ENCODE measurements at places on chromosomes 4 and X. TPM values are rescaled to one million over a fixed set of nuclear protein-coding genes. Genes with fewer than 3 reads are reported as not detected.

- no peak for DNase-seq
Measured at GRCh38 chr4:108377021-108377420, 208.3 kb upstream of the LEF1 start.

DNA sequence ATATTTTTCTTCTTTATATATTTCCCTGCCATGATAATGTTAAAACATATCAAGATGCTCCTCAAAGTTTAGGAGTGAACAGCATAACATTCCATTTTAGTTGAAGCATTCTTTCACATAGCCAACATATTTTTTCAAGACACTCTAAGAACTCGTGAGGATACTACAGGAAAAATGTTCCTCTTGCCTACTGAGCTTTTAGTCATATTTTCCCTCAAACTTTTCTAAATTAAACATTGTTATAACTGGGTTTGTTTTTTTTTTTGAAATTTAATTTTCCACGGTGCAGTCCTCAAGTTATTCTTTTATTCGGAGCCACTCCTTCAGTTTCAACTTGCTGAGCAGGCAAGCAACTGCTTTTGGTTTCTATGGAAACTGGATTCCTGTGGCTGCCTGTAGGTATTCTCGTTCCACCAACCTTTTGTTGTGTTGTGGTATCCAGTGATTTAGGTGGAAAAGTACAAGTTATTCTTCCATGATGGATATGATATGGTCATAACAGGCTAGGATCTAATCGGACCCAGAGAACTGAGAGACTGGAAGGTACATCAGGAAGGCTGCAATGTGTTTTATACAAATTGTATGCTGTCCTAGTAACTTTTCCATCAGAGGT is 248.0 kb downstream of the TRIML1 start:
- no peak for DNase-seq

Gene IL2
- 0.85 TPM for total RNA-seq

GRCh38 chr4:98101988-98102387 is 41.3 kb downstream of the STPG2 start:
- no peak for DNase-seq

- DNase-seq, result no peak
Measured at GRCh38 chrX:41118156-41118555, 32.9 kb downstream of the USP9X start.

DNA sequence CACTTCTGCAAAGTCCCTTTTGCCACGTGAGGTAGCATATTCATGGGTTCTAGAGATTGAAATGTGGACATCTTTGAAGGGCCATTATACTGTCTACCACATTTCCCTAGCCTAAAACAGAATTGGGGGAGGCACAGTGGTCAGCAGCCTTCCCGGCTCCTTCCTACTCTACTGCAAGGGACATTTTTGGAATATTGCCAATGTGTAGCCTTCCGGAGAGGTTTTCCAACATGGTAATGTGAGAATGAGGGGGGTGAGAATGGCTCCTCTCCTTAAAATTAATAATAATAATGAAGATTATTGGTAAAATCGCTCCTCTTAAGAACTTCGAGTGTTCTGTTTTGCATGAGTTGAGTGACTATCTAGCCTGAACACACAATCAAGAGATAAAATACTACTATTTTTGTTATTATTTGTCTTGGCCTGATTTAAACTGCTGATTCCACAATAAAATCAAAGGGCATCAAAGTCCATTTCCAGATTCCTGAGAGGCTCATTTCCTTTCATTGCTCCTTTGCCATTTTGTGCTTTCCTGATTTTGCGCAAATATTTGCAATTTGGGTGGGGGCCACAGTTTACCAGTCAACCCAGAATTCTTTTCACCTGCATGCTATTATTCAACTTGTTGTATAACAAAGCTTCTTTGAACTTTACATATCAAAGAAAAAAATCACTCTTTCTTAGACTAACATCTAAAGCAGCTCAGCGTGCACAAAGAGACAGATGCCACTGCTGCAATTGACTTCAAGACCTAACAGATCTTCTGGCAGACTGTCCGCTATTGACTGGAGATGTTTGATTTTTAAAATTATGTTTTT is 27.0 kb upstream of the TSPAN5 start:
- no peak for DNase-seq

GRCh38 chrX:119686087-119686691 is 6.8 kb downstream of the SEPTIN6 start:
- DNase-seq, result no peak

Gene ETDB
- total RNA-seq, result not detected

GRCh38 chr4:103482471-103482870 is 237.3 kb downstream of the TACR3 start:
- no peak for DNase-seq

DNA sequence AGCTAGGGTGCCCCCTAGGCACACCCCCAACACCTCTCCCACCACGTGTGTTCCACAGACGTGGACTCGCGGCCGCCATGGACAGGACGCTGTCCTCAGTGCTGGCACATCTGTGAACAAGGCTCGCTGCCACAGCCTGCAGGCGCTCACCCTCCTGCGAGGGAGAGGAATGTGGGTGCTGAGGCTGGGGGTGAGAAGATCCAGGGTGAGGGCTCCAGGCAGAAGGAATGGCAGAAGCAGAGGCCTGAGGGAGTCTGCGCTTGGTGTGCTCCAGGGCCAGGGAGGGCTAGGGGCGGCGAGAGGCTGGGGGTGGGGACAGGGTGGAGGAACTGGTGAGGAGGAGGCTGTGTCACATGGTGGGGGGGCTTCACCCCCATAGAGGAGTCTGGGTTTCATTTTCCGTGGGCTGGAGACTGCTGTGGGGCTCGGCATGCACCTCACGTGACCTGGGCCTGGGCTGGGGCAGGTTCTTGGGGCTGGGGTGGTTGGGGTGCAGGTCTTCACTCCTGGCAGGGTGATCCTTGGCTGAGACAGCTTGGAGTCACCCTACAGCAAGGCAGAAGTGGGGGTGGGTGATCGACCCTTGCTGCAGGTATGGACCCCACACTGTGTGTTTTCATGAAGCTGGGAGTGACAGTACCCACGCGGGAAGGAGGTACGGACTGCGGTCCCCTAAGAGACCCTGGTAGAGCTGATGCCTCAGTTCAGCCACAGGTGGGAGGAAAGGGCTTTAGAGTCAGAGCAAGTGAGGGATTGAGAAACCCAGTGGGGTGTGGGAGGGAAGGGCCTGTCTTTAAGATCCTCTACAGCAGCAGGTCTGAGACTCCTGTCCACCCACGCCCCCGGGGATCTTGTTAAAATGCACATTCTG is 103.7 kb downstream of the PSAPL1 start:
- DNase-seq, result no peak

- no peak for DNase-seq
Measured at GRCh38 chr4:15340902-15341732, 86.7 kb upstream of the C1QTNF7 start.

Gene TRAPPC2
- total RNA-seq, result 31.9 TPM

DNA sequence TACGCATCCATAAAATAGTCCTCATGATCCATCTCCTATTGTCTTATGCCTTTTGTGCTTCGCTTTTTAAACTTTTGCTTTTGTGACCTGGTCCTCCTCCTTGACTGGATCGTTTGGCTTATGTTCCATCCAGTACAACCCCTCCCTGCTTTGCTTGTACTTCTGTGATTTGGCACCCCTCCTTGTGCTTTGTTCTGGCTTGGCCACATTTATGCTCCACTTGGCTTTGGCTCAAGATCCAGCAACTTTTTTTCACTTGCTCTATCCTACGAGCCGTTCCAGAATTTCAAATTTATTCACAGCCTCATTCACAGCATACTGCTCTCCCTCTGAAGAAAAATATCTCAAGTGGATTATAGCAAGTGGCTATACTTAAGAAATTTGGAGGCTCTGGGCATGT is 28.0 kb upstream of the GLRA2 start:
- no peak for DNase-seq

- no peak for DNase-seq
Measured at GRCh38 chr4:169151671-169152070, 119.1 kb downstream of the SH3RF1 start.

GRCh38 chr4:184649971-184650855 is 675 bp downstream of the PRIMPOL start:
- no peak for DNase-seq

Gene SHROOM4
- total RNA-seq, result 0.02 TPM

GRCh38 chr4:140020457-140021361 is 133.3 kb downstream of the MAML3 start:
- no peak for DNase-seq

Gene PAGE2B
- not detected for total RNA-seq

GRCh38 chrX:46308110-46308509 is 237.1 kb downstream of the ZNF674 start:
- DNase-seq, result no peak

DNA sequence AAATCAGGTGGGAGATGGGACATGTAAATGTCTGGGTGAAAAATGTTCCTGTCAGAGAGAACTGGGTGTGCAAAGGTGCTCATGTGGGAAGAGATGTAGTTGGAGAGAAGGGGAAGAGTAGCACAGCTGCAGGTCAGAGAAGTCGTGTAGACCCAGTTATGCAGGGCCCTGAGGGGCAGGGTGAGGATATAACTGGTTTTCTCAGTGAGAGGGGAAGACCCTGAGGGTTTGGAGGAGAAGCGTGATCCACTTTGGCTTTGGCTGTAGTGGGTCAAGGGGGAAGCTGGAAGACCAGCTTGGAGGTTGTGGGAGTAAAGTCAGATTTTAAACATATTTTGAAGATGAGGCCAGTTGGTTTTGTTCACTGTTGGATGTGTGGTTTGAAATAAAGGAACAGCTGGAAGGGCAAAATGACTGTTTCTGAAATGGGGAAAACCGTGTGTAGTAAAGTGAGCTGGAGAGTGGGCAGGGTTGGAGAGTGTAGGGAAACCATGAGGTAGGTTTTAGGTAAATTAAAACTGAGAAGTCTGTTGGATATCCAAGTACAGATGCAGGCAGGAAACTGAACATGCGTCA is 44.2 kb downstream of the NAP1L5 start:
- DNase-seq, result no peak

- no peak for DNase-seq
Measured at GRCh38 chrX:138771047-138771446, 59.5 kb upstream of the FGF13 start.

DNA sequence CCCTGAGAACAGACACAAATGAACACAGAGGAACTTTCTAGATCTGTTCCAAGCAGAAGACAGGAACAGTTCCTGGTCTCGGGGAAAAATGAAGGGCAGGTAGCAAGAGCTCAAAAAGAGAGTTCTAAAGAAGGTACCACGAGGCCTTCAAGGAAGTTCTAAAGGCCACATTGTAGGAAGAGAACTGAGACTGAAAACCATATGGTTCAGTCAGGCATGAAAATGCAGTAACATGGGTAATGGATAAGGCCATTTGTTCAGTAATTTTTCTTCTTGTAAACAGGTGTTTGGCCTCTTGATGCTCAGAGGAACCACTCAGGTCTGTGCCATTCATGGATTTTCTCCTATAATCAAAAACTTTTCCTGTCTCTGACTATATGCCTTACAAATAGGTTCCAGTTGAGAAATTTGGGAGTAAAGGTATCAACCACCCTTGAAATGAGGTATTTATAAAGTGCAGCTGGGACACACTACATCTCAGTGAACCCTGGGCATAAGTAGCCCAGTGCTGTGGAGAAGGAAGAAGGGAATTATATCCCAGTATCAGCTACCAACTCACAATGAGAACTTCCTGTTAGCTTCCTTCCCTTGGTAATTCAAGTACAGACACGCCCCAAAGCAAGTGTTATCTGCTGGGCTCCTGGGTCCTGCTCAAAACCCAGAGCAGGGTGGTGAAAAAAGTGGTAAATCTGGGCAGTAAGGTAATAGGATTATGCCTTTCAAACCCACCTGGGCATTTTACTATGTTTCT is 277.9 kb downstream of the KLHL13 start:
- DNase-seq, result no peak

- no peak for DNase-seq
Measured at GRCh38 chr4:513327-513726, 14.3 kb downstream of the PIGG start.

DNA sequence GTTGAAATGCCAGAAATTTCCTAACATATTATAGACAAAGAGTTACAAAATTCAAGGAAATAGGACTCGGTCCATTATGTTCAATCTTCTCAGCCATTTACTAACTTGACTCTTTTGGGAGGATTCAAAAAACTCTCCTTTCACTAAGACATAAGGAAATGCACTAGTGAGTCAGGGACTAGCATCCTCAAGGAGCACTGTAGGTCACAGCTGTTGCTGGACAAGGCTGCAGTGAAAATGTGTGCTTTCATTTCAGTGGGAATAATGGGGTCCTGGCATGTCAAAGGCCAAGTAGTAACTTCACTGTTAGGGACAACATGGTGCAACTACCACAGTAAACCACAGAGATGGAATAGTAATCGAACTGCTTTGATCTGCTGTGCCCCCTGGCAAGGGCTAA is 56.9 kb upstream of the ABCG2 start:
- DNase-seq, result no peak

DNA sequence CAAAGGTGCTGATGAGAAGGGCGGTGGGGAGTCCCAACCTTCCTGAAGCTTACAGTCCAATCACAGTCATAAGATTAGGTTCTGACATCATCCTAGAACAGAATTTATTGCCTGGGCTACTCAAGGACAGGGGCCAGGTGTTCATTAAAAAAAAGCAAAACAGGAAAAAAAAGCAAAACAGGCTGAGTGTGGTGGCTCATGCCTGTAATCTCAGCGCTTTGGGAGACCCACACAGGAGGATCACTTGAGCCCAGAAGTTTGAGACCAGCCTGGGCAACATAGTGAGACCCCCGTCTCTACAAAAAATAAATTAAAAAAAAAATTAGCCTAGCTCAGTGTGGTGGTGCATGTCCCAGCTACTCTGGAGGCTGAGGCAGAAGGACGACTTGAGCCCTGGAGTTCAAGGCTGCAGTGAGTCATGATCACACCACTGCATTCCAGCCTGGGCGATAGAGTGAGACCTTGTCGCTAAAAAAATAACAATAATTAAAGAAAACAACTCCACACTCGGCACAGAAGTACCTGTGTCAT is 3.0 kb downstream of the RAB9A start:
- no peak for DNase-seq

Gene HMGB3
- 5.4 TPM for total RNA-seq

Gene CSAG3
- total RNA-seq, result not detected

GRCh38 chr4:5957076-5957475 is 61.2 kb downstream of the C4orf50 start:
- DNase-seq, result no peak

Gene MAP7D2
- total RNA-seq, result 0.08 TPM

Gene GJB1
- total RNA-seq, result not detected

DNA sequence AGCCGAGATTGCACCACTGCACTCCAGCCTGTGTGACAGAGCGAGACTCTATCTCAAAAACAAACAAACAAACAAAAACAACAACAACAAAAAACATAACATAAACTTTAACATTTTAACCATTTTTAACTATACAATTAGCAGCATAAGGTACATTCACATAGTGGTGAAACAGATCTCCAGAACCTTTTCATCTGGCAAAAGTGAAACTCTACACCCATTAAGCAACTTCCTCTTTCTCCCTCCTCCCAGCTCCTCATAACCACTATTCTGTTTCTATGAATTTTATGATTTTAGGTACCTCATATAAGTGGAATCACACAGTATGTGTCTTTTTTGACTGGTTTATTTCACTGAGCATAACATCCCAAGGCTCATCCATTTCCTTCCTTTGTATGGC is 103.6 kb downstream of the FAM13A start:
- no peak for DNase-seq

GRCh38 chrX:54785901-54786300 is 12.2 kb downstream of the ITIH6 start:
- no peak for DNase-seq

Gene MAGEB10
- total RNA-seq, result not detected

Gene CXorf66
- total RNA-seq, result not detected

Data from T-helper 17 cell (primary cell).